AG08395 (cell line): ENCODE measurements at places on chromosomes 13 and 19.

DNA sequence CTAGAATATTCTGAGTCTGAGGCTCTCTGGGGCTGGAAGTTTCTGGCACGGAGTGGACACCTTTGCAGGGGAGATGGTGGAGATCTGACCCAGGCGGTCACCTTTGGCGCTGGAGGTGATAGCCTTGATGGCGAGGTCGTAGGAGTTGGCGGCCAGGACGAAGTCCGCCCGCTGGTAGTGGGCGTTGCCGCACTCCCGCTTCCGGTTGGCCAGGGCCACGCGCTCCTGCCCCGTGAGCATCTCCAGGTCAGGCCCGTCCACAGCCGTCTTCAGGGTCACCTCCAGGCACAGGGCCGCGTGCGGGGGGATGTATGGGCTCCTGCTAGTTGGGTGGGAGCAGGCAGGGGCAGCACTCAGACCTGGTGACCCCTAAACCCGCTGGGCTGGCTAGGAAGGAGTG lies 5.3 kb downstream of the FKBP8 start:
- DNase-seq = no peak

GRCh38 chr19:5814852-5815246 lies 10.0 kb downstream of the NRTN start:
- DNase-seq = no peak

GRCh38 chr13:31747291-31747690 lies 8.0 kb downstream of the RXFP2 start:
- no peak for DNase-seq

DNA sequence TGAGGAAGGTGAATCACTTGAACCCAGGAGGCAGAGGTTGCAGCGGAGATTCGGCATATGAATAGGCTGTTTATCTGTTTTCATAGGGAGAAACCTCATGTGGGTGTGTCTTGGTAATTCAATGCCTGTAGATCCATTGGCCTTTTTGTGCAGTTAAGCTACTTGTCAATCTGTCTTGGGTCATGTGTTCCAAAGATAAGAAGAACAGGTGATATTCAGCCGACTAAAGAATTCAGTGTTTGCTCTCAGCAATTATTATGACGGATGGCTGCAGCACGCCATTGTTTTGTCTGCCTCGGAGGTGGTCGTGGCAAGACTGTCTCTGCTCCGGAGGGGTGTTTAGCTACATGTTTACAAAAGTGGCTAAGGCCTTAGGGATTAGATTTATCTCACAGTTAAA lies 573.0 kb upstream of the PCDH9 start:
- no peak for DNase-seq

GRCh38 chr13:97242755-97243497 lies 20.8 kb downstream of the MBNL2 start:
- DNase-seq = no peak

DNA sequence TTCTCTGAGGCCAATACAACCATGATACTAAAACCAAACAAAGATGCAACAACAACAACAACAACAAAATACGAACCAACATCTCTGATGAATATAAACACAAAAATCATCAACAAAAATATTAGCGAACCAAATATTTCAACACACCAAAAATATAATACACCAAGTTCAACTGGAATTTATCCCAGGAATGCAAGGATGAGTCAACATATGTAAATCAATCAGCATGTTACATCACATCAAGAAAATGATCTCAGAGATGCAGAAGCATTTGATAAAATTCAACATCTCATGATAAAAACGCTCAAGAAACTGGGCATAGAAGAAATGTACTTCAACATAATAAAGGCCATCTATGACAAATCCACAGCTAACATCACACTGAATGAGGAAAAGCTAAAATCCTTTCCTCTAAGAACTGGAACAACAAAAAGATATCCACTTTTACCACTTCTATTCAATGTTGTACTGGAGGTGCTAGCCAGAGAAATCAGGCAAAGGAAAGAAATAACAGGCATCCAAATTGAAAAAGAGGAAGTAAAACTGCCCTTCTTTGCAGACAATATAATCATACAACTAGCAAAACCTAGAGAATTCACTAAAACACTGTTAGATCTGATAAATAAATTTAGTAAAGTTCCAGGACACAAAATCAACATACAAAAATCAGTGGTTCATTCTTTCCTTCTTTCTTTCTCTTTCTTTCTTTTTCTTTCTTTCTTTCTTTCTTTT lies 2448.7 kb upstream of the PCDH20 start:
- DNase-seq = no peak

- DNase-seq = no peak
These were observed 1.5 kb upstream of the UPF3A start for GRCh38 chr13:114279758-114280355.

DNA sequence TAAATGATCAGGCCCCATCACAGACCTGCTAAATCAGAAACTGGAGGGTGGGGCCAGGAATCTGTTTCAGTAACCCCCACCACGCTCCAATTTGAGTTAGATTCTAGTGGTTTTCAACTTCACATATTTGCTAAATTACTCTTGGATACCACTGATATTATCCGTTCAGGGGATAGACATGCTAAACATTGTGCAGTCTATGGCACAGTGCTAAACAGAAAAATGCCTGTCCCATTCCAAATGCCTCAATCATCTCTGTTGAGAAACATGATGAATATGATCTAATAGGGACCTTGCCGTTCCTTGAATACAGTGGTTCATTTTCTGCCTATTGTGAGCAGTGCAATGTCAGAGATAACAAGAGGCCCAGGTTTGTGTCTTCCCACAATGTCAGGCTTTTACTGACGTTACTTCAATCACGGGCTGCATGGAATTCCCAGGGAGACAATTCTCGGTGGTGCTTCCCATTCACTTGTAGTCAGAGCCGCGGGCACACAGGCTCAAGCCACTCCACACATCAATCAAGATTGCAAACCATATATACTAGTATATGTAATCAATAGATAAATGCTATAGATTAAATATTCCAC lies 52.7 kb downstream of the MYO16 start:
- DNase-seq = no peak

GRCh38 chr13:47036294-47037008 lies 139.6 kb upstream of the HTR2A start:
- no peak for DNase-seq
